Stomach (tissue), 19 donors: ENCODE measurements at places on chromosomes 3 and 15. TPM values are rescaled to one million over a fixed set of nuclear protein-coding genes. Genes with fewer than 3 reads are reported as not detected.

CACNA2D2 gene
- 1.2 TPM for total RNA-seq

GP9 gene
- not detected for total RNA-seq

MAP6D1 gene
- total RNA-seq = not detected

ZNF80 gene
- total RNA-seq = 0.92 TPM

DNA sequence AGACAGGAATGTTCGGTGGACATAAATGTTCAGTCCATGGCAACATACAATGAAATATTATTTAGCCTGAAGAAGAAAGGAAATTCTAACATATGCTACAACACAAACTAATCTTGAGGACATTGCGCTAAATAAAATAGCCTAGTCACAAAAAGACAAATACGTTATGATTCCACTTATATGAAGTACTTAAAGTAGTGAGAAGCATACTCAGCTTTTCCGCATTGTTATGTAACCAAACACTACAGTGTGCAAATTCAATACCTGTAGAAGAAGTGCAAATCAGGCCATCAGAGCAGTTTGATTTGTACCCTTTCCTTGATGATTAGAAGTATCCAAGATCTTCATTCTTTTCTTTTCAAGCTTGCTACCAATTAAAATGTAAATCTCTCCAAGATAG, 1023.4 kb upstream of the NR2F2 start:
- H3K4me3 ChIP-seq = no peak overlapping the region
- H3K4me1 ChIP-seq = peaks cover 3% of the 10 kb centered on the region
- no peak for DNase-seq
- no peaks in the 10 kb centered on the region for H3K36me3 ChIP-seq
- no peaks in the 10 kb centered on the region for H3K27me3 ChIP-seq
